NCI-H1048 (cell line): ENCODE measurements at places on chromosomes 12 and 14.

- DNase-seq = no peak
Measured at GRCh38 chr12:39300799-39301198, 142.1 kb downstream of the KIF21A start.

- no peak for DNase-seq
Measured at GRCh38 chr12:4133029-4133428, 140.5 kb upstream of the CCND2 start.

GRCh38 chr14:68793734-68794129 is 865 bp upstream of the ZFP36L1 start:
- DNase-seq = no peak

GRCh38 chr12:53791735-53792326 is 40.1 kb upstream of the CISTR start:
- no peak for DNase-seq

- DNase-seq = no peak
Measured at GRCh38 chr14:22882529-22883172, 371 bp upstream of the REM2 start.

GRCh38 chr12:51001799-51002198 is 24.4 kb downstream of the SLC11A2 start:
- no peak for DNase-seq
